ENCODE measurements at places on chromosomes 3 and 15.

GRCh38 chr3:146067048-146067447, 93.9 kb downstream of the PLOD2 start:
- DNase-seq, result no peak

GRCh38 chr3:194298331-194299227, 52.5 kb downstream of the CPN2 start:
- no peak for DNase-seq

- DNase-seq, result peak; percentile 91
Observed at GRCh38 chr3:185960522-185961288, 22.9 kb upstream of the TRA2B start.

- no peak for DNase-seq
Observed at GRCh38 chr15:69338535-69339213, 40.0 kb downstream of the PAQR5 start.

DNA sequence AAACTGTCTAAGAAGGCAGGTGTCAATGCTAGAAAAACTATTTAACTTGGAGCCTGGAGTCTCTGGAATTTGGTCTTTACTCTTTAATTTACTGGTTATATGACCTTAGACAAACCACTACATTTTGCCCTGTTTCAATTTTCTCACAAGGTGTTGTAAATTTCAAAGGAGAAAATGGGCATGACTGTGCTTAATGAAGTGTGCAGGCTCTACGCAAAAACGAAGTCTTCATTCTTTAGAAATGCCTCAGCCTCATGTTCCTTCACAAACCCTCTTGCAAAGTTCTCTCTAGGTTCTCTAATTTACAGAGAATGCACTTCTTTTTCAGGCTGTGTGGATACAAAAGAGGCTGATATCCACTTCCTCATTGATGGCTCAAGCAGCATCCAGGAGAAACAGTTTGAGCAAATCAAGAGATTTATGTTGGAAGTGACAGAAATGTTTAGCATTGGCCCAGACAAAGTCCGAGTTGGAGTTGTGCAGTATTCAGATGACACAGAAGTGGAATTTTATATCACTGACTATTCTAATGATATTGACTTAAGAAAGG, 39.1 kb downstream of the COL6A5 start:
- DNase-seq, result no peak

DNA sequence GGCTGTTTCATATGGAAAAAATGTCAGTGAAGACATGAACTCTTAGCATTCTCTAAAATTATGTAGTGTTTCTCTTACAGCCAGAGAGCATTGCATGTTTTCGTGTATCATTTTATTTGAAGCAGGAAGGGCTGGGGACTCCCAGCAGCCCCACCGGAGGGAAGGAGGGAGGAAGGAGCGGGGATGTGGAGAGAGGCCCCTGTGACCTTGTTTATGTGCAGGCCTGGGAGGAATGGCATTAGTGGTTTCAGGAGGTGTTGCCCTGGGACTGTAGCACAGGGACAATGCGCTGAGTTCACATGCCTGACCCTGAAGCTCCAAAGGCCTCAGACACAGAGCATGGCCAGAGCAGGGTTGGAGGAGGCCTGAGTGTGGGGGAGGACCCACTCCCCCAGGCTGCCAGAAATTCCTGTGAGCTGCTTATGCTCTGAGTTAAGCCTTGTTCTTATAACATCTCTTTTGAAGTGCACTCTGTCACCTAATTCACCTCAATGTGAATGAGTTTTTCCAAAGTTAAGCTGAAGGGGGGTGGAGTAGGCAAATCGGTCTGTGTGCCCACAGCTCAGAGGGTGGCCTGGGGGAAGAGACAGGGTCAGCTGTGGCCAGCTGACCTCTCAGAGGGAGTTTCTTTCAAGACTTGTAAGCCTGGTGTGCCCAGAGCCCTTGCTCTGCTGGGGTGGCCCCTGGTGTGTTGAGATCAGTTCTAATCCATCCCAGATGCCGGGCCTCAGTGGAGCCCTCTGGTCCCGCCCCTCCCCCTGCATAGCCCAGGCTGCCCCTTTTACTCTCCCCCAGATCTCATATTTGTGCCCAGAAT, 3.9 kb upstream of the RNU6-1 start:
- DNase-seq, result no peak

- DNase-seq, result no peak
Observed at GRCh38 chr15:29921130-29921601, 98.9 kb upstream of the TJP1 start.

- DNase-seq, result no peak
Observed at GRCh38 chr15:38225381-38225780, 27.3 kb upstream of the SPRED1 start.

- DNase-seq, result no peak
Observed at GRCh38 chr3:155742349-155742965, 2.4 kb downstream of the PLCH1 start.

DNA sequence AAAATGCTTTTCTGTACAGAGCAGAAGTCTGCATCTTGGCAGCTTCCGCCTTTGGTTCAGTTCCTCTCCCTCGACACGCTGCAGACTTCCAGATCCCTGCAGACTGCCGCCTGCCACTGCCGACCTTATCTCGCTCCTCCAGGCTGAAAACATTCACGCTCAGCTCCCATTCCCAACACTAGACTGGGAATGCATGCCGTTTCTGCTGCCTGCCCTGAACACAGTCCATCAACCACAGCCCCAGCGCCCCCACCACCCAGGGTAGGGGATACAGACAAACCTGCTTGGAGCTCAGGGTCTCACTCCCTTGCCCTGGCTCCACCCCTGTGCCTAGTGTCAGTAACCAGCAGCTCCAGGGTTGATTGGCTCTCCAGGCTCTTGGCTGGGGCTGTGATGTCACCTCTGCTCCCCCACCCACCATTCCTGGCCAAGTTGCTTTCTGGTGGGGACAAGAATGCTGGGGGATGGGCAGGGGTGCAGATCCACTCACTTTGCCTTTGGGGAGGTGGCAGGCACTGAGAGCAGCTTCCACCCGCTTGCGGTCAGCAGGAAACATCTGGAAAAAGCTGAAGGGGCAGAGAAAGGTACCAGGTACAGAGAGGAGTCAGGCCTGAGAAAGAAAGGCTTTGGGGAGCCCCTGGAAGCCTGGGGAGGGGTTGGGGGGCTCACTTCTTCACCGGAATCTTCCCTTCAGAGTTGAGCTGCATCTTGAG, 6.1 kb downstream of the PLCB2 start:
- DNase-seq, result no peak

- no peak for DNase-seq
Observed at GRCh38 chr3:188000361-188000861, 153.5 kb upstream of the LPP start.

DNA sequence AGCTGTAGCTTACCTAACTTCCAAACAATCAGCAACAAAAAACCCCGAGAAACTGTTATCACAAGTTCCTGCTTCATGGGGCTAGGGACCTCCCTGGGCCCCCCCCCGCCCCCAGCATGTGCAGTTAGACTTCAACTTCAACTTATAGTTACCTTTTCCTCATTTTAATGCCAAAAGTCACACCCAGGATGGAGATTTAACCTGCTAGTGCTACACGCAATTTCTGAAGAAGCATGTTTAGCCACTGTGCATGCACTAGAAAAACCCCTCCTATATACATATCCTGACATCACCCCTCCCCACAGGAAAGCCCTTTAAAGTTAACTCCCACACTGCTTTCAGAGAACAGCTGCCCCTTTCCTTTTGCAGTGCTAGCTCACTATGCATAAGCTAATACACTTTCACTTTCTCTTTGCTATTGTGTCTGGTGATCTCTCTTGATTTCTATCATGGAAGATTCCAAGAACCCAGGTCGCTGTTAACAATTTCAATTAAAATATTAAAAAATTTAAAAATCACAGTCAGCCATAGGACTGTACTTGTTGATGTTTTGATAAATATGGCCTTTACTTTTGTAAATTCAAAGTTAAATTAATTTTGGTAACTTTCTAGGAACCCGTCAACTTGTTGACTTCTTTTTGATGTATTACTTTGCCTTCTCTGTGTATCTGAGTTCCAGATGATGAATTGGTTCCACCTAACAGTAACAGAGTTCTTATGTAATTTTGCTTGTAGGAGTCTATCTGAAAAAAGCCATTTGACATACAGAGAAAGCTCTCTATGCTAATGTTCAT, 75.2 kb upstream of the ACAD9 start:
- peak; percentile 78 for DNase-seq

- DNase-seq, result no peak
Observed at GRCh38 chr3:38114052-38114874, 22.7 kb downstream of the ACAA1 start.

GRCh38 chr3:20680990-20681628, 495.1 kb upstream of the SGO1 start:
- no peak for DNase-seq

- DNase-seq, result no peak
Observed at GRCh38 chr15:53307952-53308624, 451.4 kb downstream of the WDR72 start.

DNA sequence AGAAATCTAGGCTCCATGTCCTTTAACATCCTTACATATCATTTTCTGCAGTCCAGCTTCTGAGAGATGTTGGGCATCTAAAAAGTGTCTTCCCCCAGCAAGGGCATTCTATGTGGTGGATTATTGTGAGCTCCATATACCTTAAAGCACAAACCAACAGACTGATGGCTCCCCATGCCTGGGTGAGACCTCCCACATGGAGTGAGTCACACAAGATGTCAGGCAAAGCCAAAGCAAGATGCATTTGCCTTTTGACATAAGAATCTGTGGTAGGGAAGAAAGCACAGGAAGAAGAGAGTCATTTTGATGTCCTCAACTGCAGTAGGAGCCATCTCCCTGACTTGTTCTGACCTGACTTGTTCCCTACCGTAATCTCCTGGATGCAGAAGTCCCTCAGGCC, 238.7 kb upstream of the EIF1B start:
- DNase-seq, result no peak

- no peak for DNase-seq
Observed at GRCh38 chr15:74242441-74243185, 6.5 kb downstream of the CCDC33 start.

DNA sequence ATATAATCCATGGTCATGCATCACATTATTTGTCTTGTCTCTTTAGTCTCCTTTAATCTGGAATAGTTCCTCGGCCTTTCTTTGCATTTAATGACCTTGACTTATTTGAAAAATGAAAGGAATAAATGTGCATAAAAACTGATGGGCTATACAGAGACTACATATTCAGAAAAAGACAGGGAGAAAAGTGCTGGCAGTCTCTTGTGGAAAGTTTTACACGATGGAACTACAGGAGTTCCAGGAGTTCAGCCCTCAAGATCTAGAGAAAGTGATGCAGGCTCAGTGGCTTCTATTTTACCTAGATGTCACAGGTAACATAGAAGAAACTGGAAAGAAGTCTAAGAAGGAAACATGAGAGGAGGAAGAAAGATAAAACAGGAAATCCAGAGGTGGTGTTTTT, 7.6 kb upstream of the ABTB1 start:
- no peak for DNase-seq

- DNase-seq, result no peak
Observed at GRCh38 chr15:75368689-75369239, 357 bp upstream of the MAN2C1 start.

DNA sequence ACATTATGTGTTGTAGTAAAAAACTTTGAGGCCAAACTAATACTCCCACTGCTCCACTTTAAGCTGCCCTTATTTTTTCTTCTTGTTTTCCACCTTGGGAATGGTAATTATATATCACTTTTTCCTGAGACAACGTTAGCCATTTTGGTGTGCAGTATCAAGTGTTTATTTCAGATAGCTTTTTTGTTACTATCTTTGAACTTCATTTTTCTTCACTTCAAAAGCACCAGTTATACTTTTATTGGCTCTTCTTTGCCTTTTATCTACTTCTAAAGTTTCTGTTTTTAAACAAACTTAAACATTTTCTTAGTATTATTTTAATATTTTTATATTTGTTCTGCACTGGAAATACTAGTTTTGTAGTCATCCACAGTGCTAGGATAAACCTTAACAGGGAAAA, 6.5 kb downstream of the TOPAZ1 start:
- DNase-seq, result no peak

GRCh38 chr15:89051875-89052274, 36.4 kb upstream of the ABHD2 start:
- no peak for DNase-seq

DNA sequence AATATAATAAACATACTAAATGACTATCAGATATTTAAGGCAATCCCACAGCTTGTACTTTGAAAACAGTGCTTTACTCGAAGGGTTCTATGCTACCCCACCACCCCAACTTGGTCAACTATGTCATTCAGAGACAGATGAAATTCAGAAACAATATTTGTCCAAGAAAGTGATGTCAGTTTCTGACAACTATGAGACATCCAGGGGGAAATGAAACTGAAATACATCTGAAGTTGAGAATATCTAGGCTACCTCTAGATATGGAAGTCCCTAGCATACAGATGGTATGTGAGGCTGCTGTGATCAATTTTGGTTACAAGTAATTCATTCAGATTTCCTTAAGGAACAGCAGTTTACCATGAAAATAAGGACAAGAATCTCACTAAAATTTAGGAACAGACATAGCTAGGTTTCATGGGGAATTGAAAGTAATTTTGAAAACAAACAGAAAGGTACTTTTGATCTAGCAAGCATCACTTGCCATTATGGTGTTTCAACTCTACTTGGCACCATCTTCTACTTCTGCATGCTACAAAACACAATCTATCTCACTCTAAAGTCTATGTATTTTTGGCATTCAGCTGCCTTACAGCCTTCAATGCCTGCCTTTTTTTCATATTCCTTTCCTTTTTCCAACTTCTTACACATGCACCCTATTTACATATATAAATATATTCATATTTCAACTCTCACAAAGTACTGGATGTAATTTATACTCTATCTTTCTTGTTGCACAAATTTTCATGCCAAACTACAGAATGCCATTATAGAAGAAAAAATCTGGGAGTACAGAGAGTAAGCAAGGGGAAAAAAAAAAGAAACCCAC, 21.7 kb downstream of the ATG3 start:
- no peak for DNase-seq

GRCh38 chr3:36751326-36751725, 13.0 kb downstream of the DCLK3 start:
- no peak for DNase-seq

- DNase-seq, result no peak
Observed at GRCh38 chr15:90729261-90729660, 12.1 kb downstream of the BLM start.

- no peak for DNase-seq
Observed at GRCh38 chr3:120821426-120821825, 78.9 kb downstream of the GTF2E1 start.

GRCh38 chr15:98428253-98428989, 219.9 kb upstream of the IGF1R start:
- DNase-seq, result peak; percentile 71

- DNase-seq, result no peak
Observed at GRCh38 chr15:54620916-54621315, 575.8 kb downstream of the RSL24D1 start.

DNA sequence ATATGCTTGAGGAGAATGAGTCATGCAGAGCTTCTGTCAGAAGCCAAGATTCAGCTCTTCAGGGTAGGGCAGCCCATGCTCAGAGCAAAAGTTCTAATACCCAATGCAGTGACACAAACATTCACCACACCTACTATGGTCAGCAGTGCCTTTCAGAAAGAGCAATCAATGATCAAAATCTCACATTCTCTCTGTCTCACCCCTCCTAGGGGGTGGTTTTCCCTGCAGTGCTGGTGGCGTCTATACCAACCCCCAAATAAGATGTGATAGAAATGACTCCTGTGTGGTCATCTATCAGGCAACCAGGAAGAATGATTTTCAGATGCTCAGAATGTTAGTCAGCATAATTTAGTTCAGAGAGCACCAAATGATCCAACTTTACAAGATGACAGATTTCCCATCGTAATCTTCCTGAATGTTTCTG, 385.3 kb downstream of the NTRK3 start:
- DNase-seq, result no peak
